Kidney epithelial cell (primary cell): ENCODE measurements at places on chromosomes 2 and 18. TPM values are rescaled to one million over a fixed set of nuclear protein-coding genes. Genes with fewer than 3 reads are reported as not detected.

Gene KANSL1L
- 11.2 and 11.5 TPM in 2 replicates for total RNA-seq

DNA sequence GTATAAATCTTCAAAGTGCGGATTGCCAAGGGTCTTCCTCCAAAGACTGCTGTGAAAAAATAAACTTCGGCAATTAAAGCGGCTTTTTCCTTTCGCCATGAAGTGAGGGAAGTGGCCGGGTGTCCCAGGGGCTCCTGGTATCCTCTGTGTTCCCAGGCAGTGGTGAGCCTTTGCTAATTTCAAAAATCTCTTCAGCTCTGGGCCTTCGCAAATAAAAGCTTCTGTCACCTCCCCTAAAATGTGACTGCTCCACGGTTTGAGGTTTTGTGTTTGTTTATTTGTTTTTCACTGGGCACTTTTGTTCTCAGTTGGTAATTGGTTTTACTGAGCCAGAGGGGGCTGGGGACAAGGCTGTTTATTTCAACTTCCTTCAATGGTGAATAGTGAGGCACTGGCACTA, 270.1 kb upstream of the POU3F3 start:
- no peak for DNase-seq

- no peak for DNase-seq
Measured at GRCh38 chr18:49096021-49096420, 145.3 kb upstream of the SMAD7 start.

GRCh38 chr2:240619506-240620148, 5.7 kb upstream of the GPR35 start:
- no peak for DNase-seq

GRCh38 chr18:8814206-8814605, 108.8 kb downstream of the MTCL1 start:
- DNase-seq: peak; percentile 38

DNA sequence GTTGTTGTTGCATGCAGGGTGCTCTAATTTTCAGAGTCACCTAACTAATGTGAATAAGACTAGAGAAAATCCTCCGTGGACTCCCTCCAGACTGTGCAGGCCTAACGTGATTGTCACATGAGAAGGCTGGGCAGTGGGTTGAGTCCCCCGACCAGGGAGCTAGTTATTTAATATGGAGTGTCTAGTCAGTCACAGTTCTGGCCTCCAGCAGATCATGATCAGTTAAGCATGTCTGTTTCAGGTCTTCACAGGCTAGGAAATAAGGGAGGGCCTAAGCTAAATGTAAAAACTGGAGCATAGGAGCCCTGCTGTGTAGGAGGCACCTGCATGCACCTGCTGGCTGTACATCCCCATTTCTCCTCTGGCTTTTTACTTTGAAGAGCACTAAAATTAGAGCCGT, 86.8 kb downstream of the PRPF40A start:
- no peak for DNase-seq

GRCh38 chr2:219907011-219907365, 279.6 kb downstream of the SLC4A3 start:
- DNase-seq: no peak

- DNase-seq: no peak
Measured at GRCh38 chr2:115842306-115842705, 1399.9 kb downstream of the DPP10 start.

Gene GKN1
- 0.25 TPM in 1 of 2 replicates, not detected in the other for total RNA-seq

DNA sequence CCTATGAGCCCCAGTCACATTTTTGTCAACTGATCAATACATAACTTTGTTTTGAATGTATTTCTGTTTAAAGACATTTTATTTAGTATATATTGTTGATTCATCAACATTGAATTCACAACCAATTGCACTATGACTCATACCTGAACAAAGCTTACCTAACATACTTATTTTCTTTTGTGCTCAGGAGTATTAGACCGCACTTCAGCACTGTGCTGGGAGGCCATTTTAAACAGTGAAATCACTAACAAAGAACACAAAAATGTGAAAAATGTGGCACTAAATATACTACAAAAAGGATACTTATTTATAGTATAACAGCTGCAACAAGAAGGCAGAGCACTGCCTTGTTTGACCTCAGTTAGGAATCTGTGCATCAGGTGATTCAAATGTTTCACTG, 12.4 kb upstream of the IFIH1 start:
- DNase-seq: no peak

GRCh38 chr2:70928366-70928765, 7.3 kb upstream of the ATP6V1B1 start:
- no peak for DNase-seq

DNA sequence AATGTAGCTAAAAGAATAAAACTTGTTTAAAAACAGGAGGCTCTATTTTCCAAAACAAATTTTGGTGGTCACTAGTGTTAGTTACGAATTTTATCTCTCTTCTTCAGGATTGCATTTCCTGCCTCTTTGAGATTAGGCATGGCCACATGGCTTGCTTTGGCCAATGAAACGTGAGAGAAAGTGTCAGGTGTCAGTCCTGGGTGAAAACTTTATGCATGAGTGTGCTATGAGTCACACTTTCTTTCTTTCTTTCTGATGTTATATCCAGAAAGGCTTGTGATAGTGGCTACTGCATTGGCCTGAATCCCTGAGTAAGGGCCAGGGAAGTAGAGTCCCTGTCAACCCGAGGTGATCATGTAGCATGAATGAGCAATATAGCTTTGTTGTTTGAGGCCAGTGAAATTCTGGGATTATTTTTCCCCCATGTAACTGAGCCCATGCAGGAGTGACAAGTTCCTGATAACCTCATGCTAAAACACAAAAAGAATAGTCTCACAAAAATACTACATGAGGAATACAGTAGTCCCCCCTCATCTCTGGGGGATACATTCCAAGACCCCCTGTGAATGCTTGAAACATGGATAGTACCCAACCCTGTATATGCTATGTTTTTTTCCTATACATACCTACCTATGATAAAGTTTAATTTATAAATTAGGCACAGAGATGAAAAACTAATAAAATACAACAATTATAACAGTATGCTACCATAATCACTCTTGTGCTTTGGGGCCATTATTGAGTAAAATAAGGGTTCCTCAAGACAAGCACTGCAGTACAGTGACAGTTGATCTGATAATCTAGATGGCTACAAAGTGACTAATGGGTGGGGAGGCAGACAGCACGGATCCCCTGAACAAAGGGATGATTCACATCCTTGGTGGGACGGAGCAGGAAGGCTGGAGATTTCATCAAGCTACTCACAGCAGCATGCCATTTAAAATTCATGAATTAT, 109.5 kb downstream of the CDC42EP3 start:
- peak; percentile 86 for DNase-seq

Gene ZSWIM2
- not detected in 2 replicates for total RNA-seq

Gene DSC3
- total RNA-seq: 3.3 and 3.4 TPM in 2 replicates

DNA sequence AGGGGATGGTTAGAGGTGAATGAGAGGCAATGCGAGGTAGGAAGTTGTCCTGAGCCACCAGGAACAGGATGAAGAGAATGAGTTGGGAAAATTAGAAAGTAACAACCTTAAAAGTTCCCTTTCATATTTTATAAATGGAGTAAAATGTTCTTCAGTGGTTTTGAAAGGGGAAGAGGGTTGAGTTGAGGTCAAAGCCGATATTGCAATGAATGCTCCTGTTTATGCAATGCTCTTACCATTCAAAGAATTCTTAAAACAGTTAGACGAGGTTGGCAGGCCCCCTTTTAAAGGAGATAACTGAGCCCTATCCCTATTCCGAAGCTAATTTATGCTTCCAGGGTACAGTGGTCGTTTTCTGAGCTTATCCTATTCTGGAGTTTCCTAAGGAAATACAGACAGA, 2110.3 kb upstream of the CELF4 start:
- no peak for DNase-seq

DNA sequence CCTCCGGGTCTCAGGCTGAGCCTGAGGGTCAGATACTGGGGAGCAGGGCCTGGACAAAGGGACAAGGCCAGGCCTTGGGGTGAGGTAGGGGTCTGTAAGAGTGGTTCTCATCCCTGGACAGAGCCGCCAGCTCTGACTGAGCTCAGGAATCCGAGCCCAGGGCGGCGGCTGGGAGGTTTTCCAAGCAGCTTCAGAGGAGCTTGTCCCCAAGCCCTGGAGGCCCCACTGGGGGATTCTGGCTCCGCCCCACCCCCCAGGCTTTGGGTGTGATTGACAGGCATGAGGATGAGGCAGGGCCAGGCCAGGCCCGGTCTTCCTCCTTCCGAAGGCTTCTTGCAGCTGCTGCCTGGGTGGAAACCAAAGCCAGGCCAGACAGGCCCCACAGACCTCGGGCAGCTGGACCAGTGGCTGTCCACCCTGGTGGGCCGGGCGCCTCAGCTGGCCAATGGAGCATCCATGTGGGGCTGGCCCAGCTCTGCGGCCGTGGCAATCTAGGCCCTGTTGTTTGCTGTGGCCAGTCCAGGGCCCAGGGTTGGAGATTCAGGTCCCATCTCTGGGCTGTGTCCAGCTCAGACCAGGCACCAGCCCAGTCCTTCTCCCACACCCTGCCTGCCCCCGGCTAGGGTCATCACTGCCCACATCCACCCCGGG, 23.1 kb upstream of the GPC1 start:
- DNase-seq: no peak

- no peak for DNase-seq
Measured at GRCh38 chr2:85183479-85183878, 50.3 kb downstream of the TCF7L1 start.

DNA sequence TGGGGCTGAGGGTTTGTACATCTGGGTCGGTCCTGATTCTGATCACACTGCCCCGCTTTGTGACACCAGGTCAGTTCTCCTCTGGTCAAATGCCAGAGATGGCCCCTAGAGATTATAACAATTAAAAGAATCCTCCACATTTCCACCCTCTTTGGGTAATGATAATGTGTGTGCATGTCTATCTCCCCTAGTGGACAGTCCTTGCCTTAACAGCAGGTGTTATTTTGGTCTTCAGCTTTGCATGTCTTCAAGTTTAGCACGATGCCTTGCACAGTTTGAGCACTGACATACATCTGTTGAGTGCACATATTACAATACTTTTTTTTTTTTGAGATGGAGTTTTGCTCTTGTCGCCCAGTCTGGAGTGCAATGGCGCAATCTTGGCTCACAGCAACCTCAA, 25.7 kb upstream of the COX7A2L start:
- DNase-seq: no peak

- no peak for DNase-seq
Measured at GRCh38 chr18:45774065-45774521, 50.1 kb downstream of the SLC14A1 start.

Gene RTP5
- not detected in 2 replicates for total RNA-seq

DNA sequence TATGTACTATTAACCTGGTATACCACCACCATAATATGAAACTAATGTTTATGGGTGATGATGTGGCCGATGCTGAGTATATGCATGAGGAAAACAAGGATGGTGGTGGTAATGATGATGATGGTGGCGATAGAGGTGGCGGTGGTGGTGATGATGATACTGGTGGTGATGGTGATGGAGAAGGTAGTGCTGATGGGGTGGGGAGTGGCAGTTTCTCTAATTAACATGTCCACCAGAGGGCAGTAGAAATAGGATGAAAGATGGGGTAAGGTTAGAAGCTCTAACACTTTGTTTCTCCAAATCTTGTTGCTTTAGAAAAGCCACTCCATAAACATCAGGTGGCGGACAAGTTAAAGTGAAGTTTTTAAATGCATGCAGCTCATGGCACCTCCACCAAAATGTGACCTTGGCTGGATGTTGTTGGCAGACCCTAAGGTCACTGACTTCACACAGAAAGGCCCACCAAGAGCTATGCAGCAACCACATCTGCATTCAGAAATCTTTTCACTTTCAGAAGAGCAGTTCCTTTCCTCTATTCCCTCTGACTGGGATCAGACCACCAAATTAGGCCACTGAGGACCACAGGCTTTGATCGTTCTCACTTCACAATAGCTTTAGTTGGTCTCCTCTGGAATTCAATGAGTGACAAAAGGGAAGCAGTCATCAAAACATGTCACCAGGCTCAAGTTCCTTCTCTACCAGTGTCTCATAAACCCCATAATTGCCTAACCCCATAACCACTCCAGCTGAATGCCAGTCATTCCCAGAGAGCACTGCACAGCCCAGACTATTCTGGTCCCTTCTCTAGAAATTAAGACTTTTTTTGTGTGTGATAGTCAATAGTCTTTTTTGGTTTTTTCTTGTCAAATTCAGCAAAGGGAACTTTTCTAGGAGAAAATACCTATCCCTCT, 7.5 kb upstream of the BCL11A start:
- no peak for DNase-seq
